ENCODE measurements at places on chromosomes 7 and 10.

- DNase-seq, result no peak
Measured at GRCh38 chr10:124185084-124185483, 91.7 kb upstream of the CHST15 start.

DNA sequence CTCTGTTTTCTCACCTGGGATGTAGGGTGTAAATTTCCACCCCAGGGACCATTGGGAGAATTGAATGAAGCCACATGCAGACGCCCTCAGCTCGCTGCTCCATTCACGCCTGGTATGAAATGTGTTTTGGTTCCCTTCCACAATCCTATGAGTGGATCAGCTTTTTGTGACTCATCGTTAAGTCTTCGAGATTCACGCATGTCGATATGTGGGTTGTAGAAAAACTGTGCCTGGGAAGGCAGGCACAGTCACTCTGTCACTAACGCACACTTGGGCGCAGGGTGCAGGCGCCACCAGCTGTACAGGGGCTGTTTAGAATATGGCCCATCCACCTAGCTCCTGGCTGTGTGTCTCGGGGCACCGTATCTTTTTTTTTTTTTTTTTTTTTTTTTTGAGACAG lies 64.2 kb upstream of the SH2B2 start:
- no peak for DNase-seq

- no peak for DNase-seq
Measured at GRCh38 chr7:152636441-152636840, 39.5 kb downstream of the XRCC2 start.

DNA sequence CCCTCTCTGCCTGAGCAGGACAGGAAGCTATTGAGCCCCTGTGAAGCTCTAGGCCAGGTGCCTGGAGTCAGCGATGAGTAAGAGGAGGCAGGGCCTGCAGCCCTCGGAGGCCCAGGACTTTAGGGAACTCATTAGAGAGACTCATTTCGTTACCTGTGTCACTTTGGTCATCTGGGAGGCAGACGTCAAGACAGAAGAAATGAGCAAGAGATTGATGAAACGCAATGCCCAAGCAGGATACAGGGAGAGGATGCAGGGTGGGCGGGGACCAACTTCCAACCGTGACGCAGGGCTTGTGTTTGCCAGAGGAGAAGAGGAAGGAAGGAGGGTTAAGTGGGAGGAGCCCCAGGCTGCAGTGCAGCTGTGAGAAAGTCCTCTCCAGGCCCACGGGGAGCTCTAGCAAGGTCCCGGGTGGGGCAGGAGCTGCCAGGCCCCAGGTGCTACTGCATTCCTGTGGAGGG lies 26.4 kb upstream of the GNA12 start:
- DNase-seq, result peak; percentile 88

GRCh38 chr10:14381475-14381874 lies 50.8 kb upstream of the FRMD4A start:
- DNase-seq, result no peak

- no peak for DNase-seq
Measured at GRCh38 chr7:92598310-92598981, 8.3 kb upstream of the FAM133B start.

GRCh38 chr7:147579148-147579547 lies 1011.4 kb upstream of the C7orf33 start:
- no peak for DNase-seq

DNA sequence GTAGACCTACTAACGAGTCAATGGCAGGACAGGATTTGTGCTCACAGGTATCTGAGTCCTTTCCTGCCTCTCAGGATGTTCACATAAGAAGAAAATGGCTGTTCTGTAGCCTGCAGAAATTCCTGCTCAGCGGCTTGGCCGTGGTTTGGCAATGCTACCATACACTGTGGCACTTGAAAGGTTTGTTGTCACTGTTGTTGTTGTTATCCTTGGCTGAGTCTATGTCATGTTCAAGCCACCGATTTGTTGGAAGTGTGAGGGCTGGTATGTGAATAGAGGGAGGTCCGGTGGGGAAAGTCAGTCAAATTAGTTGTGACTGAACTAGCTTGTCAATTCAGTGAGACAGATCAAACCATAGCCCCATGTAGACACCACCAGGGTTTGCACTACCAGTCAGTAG lies 199.9 kb downstream of the TRIL start:
- DNase-seq, result no peak

- DNase-seq, result peak; percentile 98
Measured at GRCh38 chr10:63707254-63707910, 186.2 kb downstream of the REEP3 start.

DNA sequence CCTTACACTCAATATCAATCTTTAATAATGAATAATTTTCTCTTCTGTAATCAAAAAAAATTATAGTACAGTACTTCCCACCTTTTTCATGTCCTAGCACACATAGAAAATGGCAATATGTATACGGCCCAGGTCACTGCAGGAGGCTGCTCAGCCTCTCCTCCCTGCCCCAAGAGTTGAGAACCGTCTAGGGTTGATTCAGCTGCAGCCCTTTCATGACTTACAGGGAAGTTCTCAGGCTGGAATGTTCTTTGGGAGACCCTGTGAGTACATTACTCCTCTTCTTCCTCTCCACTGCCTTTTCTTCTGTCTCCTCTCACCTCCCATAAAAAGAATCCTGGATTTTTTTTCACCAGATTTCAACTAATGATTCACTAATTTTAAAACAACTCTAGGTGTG lies 180.0 kb downstream of the HDAC9 start:
- no peak for DNase-seq

GRCh38 chr10:120586471-120586872 lies 129.4 kb downstream of the PLPP4 start:
- DNase-seq, result no peak

GRCh38 chr7:39987641-39988347 lies 37.7 kb downstream of the CDK13 start:
- DNase-seq, result no peak
